ENCODE measurements at places on chromosomes 7 and 10.

GRCh38 chr7:49773936-49774458 is 559 bp downstream of the VWC2 start:
- DNase-seq: no peak

DNA sequence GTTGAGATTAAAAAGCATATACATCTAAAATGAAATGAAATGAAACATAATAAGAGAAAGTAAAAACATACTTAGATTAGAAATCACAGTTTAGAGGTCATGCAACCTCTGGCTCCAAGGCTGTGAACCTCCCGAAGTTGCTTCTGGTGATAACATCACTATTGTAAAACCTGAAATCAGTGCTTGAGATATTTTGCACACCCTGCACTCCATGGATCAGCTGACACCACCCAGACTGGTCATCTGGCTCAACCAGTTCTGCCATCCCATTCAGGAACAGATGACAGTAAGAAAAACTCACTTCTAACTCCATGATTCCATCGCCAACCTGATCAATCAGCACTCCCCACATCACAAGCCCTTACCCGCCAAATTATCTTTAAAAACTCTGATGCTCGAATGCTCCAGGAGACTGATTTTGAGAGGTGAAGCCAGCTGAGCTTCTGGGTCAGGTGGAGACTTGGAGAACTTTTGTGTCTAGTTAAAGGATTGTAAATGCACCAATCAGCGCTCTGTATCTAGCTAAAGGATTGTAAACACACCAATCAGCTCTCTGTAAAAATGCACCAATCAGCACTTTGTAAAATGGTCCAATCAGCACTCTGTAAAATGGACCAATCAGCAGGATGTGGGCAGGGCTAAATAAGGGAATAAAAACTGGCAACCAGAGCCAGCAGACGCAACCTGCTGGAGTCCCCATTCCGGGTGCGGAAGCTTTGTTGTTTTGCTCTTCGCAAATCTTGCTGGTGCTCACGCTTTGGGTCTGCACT is 162.6 kb upstream of the MAGI2 start:
- DNase-seq: no peak

DNA sequence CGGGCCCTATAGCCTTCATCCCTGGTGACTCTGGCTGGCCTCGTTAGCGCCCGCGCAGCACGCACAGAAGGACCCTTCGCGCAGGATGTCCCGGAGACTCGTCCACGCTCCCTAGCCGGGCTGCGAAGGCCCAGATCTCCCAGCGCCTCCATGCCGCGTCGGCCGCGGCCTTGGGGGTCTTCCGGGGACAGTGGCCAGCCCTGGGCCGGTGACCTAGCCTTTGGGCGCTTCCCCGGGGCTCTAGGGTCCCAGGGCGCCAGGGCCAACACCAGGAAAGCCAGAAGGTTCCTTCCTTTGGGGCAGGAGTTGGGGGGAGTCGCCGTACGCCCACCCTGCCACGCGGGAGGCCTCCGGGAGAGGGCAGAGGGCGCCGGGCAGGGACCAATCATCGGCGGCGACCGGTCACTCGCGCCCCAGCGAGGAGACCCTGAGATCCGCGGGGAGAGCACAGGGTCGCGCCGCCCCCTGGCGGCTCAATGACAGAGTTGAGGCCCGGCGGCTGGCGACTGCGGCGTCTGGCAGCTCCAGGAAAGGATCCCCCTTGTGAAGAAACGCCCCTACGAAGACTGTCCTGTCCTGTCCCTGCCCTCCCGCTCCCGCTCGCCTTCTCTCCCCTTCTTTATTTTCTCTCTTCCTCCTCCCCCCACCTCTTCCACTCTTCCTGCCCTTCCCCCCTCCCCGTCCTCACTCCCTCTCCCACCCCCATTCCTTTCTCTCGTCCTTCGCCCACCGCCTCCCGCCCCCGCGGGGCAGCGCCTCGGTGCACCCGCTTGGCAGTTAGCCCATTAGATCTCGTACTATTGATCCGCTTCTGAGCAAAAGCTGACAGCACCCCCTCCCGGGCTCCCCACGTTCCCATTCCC is 62.3 kb upstream of the LBX1 start:
- DNase-seq: no peak

DNA sequence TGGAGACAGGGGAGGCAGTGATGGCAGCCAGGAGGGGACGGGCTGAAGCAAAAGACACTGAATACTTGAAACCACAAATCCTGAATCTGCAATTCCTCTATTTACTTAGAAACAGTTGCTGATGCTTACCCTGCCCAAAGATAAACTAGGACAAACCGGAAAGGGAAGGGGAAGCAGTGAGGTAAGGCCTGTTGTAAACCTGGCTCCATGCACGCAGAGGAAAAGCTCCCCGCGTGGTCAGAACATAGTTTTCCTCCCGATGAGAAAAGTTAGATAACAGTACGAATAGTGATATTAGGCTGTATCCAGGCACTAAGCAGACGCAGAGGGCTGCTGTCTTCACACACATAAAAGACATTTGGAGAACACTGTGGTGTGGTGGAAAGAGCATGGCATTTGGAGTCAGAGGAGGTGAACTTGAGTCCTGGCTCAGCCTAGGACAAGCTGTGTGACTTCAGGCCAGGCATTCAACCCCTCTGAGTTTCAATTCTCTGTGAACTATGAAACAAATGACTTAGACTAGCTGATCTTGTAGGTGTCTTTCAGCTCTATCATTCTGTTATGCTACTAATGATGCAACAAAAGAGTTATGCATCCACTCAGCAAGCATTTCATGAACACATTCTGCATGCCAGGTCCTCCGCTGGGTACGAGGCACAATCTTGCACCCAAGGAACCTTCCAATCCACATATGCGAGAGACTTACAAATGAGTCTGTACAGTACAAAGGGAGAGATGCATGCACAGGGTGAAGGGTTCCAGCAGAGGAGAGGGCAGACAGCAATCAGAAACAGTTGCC is 80.9 kb downstream of the SORBS1 start:
- no peak for DNase-seq

- DNase-seq: no peak
Measured at GRCh38 chr7:132578826-132579225, 2.6 kb upstream of the PLXNA4 start.

- no peak for DNase-seq
Measured at GRCh38 chr7:87456247-87456646, 19.2 kb downstream of the ABCB4 start.

GRCh38 chr10:13989616-13990015 is 341.1 kb downstream of the FRMD4A start:
- no peak for DNase-seq

- no peak for DNase-seq
Measured at GRCh38 chr7:71145906-71146901, 14.3 kb downstream of the GALNT17 start.

DNA sequence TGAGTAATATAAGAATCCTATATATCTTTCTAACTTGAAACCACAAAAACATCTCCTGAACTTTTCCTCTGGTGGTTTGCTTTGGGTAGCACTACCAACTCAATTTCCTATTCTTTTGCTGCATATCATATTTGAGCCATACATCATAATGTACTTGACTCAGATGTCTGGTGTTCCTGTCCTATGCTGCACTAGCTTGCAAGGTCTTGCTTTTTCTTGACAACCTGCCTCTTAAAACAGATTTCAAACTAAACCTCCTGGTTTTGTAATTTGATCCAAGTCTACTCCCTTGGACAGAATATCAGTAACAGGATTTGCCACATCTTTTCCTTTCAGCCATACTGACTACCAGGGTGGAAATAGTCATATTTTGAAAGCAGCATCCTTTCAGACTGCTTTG is 520.3 kb upstream of the LRRTM3 start:
- DNase-seq: no peak

- DNase-seq: no peak
Measured at GRCh38 chr10:69759641-69760040, 42.1 kb upstream of the COL13A1 start.

DNA sequence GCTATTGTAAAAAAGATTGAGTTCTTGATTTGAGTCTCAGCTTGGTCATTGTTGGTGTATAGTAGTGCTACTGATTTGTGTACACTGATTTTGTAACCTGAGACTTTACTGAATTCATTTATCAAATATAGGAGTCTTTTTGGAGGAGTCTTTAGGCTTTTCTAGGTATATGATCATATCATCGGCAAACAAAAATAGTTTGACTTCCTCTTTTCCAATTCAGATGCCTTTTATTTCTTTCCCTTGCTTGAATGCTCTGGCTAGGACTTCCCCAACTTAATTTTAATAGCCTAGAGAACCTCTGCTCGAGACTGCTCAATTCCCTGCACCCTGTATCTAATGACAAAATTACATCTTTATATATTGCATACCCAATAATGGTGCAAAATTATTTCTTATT is 154.4 kb downstream of the CCDC7 start:
- DNase-seq: no peak

- DNase-seq: no peak
Measured at GRCh38 chr10:100157156-100157555, 28.7 kb downstream of the ERLIN1 start.

DNA sequence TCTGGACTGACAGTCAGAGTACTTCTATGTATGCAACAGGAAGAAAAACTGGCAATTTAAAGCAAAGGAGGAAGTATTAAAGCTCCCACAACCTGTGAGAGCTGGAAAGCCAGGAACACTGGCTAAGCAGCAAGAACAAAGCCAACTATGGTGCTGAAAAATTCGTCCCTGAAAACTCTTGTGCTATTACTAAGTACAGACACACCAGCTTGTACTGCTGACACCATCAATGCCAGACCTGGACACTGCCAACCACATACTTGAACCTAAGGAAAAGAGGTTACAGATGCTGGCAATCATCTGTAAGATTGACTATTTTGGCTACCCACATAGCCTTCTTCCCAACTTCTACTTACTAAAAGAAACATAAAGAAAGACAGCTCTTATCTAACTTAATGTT is 1110.6 kb downstream of the SORCS3 start:
- no peak for DNase-seq

GRCh38 chr7:19537942-19538401 is 170.9 kb downstream of the POLR1F start:
- DNase-seq: no peak

GRCh38 chr7:39360038-39360437 is 206.2 kb upstream of the YAE1 start:
- DNase-seq: no peak

DNA sequence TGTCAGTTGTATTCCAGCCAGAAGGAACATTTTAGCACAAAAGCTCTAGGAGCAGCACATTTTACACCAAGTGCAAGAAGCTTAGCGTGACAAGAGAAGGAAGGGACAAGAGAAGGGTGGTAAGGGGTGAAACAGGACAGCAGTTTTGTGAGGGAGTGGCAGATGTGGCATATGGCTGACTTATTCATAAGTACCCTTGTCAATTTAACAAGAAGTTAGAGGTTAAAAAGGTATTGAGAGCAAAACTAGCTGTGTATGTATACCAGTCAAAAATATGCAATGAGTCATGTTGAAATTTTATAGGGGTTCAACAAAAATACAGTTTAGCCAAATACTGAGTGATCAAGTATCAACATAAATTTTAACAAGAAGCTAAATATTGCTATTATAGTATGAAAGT is 561.5 kb upstream of the POT1 start:
- no peak for DNase-seq

- DNase-seq: no peak
Measured at GRCh38 chr10:69810097-69810496, 8.4 kb downstream of the COL13A1 start.

DNA sequence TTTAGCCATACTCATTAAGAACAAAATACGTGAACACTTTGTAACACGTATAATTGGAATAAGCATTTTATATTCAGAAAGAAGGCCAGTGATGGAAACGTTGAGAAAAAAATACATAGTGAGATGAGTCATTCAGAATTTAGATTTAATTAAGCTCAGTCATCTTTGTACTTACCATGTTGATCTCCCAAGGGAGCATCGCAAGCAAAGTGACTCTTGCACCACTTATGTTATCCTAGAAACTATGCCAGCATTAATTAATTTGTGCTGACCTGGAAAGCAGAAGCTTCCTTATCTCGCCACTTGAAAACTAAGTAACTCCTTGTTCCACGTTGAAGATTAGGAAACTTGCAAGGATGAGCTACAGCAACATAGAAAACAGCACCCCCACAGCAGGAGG is 9.7 kb upstream of the MPP7 start:
- no peak for DNase-seq

GRCh38 chr7:16431646-16432424 is 10.5 kb upstream of the CRPPA start:
- no peak for DNase-seq

- no peak for DNase-seq
Measured at GRCh38 chr7:114502454-114503254, 88.0 kb downstream of the FOXP2 start.

GRCh38 chr10:70537398-70538194 is 59.0 kb downstream of the PALD1 start:
- DNase-seq: no peak

- no peak for DNase-seq
Measured at GRCh38 chr7:116652793-116653192, 19.2 kb upstream of the MET start.

- DNase-seq: no peak
Measured at GRCh38 chr10:28113202-28113601, 114.3 kb upstream of the ODAD2 start.

DNA sequence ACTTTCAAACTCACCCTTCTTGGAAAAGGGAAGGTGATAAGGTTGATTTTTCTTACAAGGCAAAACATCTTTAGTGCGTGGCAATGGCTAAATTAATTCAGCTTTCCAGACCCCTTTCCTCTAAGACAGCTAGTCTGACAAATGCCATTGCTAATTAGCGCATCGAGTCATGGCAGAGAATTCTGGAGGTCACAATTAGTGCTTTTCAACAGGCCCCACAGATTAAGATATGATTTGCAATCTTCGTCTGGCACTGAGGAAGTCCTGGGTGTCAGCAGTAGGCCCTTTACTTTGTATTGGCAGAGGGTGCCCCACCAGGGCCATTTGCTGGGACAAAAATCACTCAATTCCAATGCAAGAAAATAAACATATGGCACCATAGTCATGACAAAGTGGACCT is 189.2 kb upstream of the AGK start:
- DNase-seq: no peak

GRCh38 chr10:36448760-36449691 is 676.4 kb upstream of the ANKRD30A start:
- no peak for DNase-seq

DNA sequence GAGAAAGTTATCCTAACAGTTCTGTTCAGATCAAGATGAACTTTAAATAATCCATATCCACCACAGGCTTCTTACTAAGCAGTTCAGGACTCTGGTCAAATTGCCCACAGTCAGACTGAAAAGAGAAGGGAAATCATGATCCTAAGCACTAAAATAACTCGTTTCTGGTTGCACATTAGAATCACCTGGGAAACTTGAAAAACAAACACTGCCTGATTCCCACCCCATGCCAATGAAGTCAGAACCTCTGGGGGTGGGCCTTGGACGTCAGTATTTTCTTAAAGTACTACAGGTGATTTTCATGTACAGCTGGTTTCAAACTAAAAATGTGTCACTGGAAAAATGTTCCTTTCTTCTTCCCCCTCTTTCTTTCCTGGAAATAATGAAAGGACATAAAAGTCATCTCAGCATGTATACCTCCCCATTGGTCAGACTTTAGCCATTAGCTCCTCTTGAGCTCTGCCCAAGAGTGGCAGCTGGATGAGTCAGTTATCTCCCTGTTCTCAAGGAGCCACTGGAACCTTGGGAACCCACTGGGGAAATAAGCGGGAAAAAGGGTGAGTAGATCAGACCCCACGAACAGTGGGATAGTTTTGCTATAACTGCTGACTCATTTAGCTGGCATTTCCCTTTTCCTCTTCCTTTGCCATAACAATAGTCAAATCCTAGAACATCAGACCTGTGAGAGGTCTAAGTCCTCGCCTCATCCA is 75.3 kb upstream of the IL6 start:
- no peak for DNase-seq

- no peak for DNase-seq
Measured at GRCh38 chr7:155490697-155491628, 33.0 kb downstream of the EN2 start.

GRCh38 chr10:100007231-100008141 is 2.3 kb downstream of the DNMBP start:
- DNase-seq: no peak

- DNase-seq: no peak
Measured at GRCh38 chr10:96858706-96859050, 26.6 kb downstream of the LCOR start.
